ENCODE measurements at places on chromosomes 12 and 14.

DNA sequence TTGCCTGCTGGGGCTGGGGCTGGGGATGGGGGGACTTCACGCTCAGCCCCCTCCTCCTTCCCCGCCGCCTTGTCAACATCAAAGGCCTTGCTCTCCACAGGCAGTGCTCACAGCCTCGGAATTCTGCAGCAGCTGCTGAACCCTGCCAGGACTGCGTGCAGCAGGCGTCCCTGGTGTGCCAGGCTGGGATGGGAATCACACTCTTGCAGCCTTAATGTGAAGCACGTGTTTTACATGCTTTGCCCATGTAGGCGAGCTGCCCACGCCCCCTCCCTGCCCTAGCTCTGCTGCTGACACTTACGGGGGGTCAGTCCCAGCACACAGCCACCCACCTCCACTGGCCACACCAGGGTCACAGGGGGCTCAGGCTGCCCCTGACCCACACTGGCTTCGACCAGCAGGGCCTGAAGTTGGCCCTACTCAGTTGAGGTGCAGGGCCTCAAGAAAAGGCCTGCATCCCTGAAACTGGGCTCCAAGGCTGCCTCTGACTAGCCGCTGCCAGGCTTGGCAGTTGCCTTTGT lies 276.2 kb upstream of the RTL1 start:
- DNase-seq: no peak

- DNase-seq: no peak
These were observed 25.0 kb downstream of the SYNDIG1L start for GRCh38 chr14:74400919-74401503.

DNA sequence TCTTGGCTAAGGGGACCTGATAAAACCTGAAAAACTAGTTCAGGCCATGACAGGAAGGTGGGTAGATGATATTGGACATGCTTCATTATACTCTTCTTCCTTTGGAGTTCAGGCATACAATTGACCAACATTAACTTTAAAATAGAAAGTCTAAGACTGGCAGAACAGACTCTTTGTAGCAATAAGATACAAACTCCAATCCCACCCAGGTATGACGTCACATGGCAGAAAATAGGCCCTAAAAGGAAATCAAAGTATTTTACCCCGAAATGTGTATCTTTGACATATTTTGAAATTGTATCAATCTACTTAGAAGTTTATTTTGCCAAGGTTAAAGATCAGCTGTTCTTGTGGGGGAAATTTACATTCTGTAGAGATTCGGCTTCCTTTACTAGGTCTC lies 198.1 kb upstream of the LRIG3 start:
- DNase-seq: no peak

GRCh38 chr12:7868391-7868790 lies 4.3 kb downstream of the SLC2A14 start:
- no peak for DNase-seq

DNA sequence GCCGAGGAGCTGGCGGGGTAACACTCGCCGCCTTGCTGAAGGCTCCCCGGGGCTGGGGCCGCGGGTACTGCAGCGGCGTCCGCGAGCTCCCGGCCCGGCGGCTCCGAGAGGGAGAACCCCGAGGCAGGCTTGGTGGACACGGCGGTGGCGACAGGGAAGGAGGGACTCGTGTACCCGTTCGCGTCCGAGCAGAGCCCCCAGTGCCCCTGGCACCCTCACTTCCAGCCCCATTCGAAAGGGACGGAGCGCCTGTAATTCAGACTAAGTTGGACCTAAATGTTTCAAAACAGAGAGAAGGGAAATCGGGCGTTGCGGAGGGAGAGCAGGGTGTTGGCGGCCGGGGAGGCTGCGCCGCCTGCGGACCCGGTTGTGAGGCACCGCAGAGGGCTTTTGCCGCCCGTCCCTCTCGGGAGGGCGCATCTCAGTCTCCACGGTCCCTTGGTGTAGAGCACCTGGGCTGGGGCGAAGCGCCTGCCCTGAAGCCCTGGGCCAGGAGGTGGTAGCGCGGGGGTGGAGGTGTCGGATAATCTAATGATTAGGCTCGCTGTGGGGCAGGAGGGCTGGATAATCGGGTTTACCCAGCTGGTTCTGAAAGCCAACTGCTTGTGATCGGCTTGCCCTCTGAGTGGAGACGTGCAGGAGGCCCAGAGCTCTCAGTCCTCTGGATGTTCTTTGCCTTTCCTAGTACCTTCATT lies 771 bp downstream of the DAAM1 start:
- no peak for DNase-seq

DNA sequence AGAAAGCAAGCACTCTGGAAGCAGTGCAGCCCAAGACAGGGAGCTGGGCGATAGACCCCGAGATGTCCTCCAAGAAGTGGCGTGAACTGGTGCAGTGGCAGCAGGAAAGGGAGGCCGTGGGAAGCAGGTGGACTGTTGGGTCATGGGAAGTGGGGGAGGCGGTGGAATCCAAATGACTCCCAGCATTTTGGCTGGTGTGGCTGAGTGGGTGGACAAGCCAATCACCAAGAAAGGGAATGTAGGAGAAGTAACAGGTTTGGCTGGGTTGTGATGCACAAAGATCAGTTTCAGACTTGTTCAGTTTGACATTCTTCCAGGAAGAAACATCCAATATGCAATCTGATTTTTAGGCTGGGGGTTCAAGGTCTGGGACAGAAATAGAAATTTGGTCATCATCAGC lies 46.0 kb upstream of the KTN1 start:
- DNase-seq: no peak

DNA sequence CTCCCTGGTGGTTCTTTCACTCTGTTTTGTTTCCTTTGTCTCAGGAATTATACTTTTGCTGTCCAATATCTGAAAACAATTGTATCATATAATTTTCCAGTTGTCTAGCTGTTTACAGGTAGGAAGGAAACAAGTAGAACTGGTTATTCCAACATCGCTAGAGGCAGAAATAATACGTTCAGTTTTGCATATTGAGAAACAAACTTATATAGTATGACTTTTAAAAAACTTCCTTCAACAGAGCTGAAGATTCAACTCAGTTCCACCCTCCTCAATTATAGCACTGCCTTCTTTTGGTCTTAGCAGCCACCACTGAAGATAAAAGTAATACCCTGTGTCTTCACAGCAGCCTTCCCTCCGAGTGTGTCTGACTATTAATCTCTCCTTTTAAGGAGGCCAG lies 214.3 kb downstream of the EFCAB11 start:
- DNase-seq: no peak

DNA sequence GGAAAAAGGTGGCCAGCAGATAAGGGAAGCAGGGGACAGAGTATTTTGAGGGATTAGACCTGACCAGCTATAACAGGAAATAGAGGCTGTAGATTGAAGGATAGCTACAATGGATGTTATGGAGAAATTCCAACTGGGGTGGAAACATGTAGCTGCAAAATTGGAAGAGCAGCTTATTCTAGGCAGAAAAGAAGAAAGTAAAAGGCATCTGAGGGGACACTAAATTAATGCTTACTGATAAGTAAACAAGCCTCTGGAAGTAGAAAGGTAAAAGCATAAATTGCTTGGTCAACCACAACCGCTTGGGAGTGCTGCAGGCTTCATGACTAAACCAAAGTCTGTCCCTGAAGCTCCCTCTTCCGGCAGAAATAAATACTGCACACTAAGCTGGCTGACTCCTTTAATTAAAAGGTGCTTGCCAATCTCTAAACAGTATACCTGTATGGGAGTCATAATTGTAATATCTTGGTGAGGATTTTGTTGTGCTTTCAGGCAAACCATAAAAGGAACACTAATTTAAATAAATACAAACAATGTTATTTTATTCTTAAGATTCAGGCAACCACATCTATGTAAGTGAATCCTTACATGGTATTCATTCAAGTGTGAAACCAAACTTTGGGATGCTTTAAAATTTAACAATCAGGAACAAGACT lies 7.7 kb downstream of the UBC start:
- peak; percentile 85 for DNase-seq

- DNase-seq: no peak
These were observed 170.3 kb downstream of the TTC7B start for GRCh38 chr14:90645842-90646443.

DNA sequence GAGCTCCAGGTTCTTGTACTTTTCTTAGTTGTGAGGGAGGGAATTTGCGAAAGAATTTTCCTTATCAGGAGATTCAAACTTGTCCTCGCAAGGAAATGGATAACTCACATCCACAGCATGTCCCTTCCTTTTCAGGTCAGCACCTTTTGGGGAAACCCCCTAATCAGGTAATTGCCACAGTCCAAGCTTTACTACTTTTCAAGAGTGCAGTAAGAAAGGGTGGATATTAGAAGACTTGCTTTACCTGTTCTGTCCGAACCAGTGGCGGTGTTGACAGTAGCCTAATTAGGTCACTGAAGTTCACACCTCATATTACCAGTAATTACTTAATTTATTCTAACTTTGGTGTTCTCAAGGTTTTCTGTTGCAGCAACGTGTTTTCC lies 6.7 kb upstream of the C12orf50 start:
- DNase-seq: no peak

DNA sequence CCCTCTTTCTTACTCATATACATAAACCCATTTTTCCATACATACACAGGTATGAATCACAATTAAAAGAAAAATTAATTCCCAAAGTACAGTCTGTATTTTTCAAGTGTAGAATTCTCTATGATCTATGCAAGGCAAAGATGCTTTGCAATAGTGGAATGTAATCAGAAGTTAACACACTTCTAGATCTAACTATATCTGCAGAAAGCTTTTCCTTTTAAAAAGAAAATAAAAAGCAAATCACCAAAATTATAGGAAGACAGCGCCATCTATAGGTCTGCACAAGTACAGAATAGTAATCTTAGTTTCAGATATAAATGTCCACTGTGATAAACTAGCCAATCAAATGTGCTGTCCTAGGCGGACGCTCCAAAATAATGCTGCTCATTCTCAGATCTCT lies 22.0 kb downstream of the SLC25A21 start:
- DNase-seq: no peak

DNA sequence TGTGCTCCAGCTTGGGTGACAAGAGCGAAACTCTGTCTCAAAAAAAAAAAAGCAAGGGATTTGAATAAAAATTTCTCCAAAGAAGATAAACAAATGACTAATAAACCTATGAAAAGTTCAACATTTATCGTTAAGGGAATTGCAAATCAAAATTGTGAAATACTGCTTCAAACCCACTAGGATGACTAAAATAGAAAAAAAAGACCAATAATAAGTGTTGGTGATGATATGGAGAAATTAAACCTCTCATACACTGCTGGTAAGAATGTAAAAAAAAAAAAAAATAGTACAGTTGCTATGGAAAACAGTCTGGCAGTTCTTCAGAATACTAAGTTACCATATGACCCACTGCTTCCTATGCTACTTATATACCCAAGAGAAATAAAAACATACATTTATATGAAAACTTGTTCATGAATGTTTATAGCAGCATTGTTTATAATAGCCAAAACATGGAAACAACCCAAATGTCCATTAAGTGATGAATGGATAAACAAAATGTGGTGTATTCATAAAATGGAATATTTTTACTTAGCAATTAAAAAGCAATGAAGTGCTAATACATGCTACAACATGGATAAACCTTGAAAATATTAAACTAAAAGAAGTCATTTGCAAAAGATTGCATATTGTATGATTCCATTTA lies 39.4 kb upstream of the TMPRSS12 start:
- DNase-seq: no peak

DNA sequence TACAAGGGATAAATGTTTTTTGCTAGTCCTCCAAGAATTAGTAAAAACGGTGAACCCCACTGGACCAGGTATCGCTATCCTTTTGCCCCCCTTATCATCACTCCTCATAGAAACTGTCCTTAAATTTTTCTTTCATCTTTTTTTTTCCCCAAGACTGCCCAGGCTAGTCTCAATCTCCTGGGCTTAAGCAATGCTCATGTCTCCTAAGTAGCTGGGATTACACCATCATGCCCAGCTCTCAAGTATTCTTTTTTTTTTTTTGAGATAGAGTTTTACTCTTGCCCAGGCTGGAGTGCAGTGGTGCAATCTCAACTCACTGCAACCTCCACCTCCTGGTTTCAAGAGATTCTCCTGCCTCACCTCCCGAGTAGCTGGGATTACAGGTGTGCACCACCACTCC lies 9.7 kb downstream of the IRF2BPL start:
- DNase-seq: no peak

GRCh38 chr12:52655251-52655650 lies 3.2 kb upstream of the KRT2 start:
- DNase-seq: no peak

- DNase-seq: no peak
These were observed 256.4 kb downstream of the NUAK1 start for GRCh38 chr12:105882404-105882803.

DNA sequence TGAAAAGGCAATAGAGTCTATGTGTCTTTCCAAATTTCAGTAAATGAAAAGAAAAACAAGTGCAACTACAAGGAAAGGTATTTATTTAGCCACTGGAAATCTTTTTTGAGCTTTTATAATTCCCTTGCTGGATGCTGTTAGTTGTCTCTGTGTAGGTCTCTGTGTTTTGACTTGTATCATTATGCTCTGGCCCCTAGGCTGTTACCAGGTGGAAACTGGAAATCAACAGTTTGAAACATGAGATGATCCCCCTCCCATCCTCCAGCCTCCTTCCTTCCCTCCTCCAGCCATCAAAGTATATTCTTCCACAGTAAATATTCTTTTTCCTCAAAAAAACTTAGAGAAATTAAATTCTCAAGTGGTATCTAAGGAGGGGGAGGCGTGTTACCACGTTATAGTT lies 934 bp upstream of the DCN start:
- no peak for DNase-seq

- DNase-seq: no peak
These were observed 82.4 kb downstream of the SLC5A8 start for GRCh38 chr12:101127521-101128219.

DNA sequence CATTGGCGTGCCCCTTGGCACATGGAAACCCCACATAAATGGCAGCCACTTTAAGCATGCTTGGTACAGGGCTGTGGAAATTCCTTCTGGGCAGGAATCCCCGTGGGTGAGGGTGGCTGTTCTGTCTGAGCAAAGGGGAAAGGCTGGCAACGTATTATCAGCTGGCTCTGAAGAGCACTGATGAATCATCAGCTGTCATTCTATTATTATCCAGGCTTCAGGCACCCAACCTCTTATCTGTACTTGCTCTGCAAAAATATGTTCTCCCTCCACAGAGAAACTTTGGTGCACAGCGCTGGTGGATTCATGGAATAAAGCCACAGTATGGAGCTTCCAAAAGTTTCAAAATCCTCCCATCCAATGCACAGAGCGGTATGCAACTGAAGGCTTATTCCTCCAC lies 167.1 kb downstream of the TBX5 start:
- no peak for DNase-seq

DNA sequence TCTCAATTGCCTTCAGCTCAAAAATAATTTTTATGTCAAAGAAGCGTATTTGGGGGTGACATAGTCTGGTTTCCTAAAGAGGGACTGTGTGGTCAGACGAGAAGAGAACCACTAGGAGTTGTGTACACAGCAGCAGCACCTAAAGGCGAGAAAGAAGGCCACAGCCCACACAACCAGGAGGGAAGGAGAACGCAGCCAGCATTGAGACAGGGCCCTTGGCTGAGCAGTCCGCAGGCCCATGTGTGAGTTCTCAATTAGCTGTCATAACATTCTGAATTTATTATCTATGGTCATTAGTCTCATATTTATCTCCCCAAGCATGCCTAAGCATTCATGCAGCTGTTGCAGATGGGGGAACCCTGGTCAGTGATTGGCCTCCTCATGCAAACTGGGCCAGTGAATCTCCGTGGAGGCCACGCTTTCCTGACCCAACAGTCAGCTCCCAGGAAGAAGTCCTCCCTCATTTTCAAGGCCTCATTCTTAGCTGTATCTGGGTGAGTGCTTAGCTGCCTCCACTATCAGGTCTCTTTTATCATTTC lies 81.2 kb upstream of the ATF7IP start:
- no peak for DNase-seq

- DNase-seq: no peak
These were observed 5.8 kb downstream of the MARK3 start for GRCh38 chr14:103391048-103391447.

- DNase-seq: no peak
These were observed 29.8 kb downstream of the YY1 start for GRCh38 chr14:100268591-100269207.
